SK-N-SH (cell line): ENCODE measurements at places on chromosomes 4 and X.

GRCh38 chr4:152499344-152499743 lies 36.5 kb downstream of the FBXW7 start:
- no peak for DNase-seq

GRCh38 chr4:162557516-162558106 lies 393.8 kb upstream of the FSTL5 start:
- no peak for DNase-seq

GRCh38 chrX:13254076-13254785 lies 65.6 kb downstream of the ATXN3L start:
- no peak for DNase-seq

DNA sequence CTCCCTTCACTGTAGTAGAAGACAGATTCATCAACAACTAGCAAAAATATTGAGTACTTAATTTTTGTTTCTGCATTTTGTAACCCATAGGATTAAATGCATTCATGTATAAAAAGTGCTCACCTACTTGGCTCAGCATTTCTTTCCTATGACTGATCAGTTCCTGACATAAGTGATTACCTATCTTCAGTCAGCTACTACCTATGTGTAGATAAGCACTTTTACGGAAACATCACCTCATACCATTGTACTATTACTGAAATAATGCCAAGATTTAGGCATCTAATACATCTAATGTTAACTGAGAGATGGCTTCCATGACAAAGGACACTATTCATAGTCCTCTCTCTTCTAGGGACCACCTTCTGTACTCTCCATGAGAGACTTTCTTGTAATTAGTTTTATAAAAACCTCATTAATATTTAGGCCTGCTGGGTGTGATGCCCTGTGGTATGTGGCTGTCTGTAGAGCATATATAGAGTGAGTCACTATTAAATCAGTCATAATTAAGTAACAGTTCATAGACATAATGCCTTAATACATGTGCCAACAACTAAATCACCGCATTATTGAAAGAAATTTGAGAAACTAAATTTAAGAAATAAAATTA lies 147.0 kb downstream of the PDGFC start:
- no peak for DNase-seq

- no peak for DNase-seq
Measured at GRCh38 chr4:8157944-8158709, 486 bp downstream of the ABLIM2 start.

DNA sequence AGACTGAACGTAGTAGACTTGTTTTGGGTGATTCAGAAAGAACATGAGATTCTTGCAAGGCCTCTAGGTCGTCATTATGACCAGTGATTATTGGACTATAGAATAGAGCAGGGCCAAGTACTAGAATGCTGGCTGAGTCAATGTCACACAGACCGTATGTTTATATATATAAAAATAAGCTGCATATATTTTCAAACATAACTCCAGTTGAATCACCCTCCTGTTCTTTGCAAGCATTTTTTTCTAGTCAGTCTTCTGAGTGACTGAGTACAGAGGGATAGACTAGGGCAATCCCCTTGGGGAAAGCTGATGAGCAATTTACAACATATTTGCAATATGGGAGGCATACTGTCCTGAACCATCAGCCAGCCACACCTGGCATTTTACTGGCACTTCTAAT lies 48.4 kb upstream of the PRPS1 start:
- DNase-seq, result no peak

GRCh38 chr4:4574792-4575191 lies 32.9 kb upstream of the STX18 start:
- no peak for DNase-seq

DNA sequence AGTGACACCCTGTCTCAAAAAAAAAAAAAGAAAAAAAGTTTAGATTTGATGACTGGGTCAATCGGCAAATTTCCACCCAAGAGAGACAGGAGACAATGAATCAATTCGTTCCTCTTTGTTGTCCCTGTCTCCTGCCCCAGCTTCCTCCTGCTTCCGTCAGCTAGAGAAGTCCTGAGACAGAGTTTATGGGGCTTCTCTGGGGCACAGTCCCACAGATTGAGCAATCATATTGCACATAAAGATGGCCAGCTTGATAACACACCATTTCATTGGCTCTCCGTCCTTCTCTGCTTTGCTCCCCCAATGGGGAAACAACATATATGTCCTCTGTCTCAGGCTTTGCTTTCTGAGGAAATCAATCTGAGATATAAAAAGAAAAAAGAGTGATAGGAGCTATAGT lies 78.4 kb upstream of the FUNDC1 start:
- no peak for DNase-seq

- DNase-seq, result no peak
Measured at GRCh38 chr4:11564021-11564420, 135.3 kb upstream of the HS3ST1 start.

- DNase-seq, result no peak
Measured at GRCh38 chrX:107707866-107708265, 67.7 kb downstream of the TSC22D3 start.

- DNase-seq, result no peak
Measured at GRCh38 chr4:108355186-108355901, 186.6 kb upstream of the LEF1 start.
